Heart right ventricle (tissue), 16 donors: ENCODE measurements at places on chromosomes 16 and 17.

DNA sequence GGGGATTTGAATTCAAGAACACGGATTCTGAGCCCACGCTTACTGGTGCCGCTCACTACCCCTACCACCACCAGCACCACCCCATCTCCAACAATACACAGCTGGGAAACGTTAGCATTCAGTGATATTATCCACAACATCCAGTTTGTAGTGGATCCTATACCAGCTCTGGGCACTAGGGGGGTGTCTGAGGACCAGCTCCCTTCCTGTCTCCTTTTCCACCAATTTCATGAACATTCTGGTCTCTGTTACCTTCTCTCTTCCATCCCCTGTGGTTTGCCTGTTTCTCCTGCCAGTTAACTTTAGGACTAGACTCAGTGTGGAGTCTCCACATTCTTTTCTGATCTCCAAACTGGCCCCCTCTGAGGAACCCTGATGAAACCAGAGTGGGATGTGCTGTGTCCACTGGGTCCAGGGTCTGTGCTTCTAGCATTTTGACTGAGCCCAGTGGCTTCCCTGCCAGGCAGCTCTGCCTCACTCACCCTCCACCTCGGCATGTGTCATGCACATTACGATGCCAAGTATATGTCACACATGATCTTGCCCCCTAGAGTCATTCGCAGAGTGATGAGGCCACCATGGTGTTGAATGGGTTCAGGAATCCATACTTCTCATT is 187.0 kb upstream of the CDH13 start:
- DNase-seq, result no peak

GRCh38 chr16:81524382-81524781 is 79.8 kb downstream of the CMIP start:
- no peak for DNase-seq

DNA sequence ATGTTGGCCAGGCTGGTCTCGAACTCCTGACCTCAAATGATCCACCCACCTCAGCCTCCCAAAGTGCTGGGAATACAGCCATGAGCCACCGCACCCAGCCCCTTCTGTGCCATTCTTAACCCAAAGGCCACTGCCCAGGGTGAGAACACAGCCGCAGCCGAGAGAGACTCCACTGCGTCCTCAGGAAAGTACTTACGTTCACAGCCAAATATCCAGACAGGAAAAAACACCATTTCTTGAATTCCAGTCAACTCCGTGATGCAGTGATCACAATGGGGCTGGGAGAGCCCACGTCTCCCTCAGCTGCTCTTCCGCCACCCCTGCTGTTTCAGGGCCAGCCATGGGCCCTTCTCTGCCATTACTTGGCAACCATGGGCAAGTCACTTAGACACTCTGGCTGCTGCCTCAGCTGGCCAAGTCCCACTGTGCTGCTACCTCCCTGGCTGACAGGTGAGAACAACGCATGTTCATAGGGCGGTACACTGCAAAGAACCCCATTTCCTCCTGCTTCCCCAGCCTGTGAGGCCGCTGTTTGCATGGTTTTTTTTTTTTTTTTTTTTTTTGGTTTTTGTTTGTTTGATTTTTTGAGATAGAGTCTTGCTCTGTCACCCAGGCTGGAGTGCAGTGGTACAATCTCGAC is 4.3 kb downstream of the CDIP1 start:
- no peak for DNase-seq

DNA sequence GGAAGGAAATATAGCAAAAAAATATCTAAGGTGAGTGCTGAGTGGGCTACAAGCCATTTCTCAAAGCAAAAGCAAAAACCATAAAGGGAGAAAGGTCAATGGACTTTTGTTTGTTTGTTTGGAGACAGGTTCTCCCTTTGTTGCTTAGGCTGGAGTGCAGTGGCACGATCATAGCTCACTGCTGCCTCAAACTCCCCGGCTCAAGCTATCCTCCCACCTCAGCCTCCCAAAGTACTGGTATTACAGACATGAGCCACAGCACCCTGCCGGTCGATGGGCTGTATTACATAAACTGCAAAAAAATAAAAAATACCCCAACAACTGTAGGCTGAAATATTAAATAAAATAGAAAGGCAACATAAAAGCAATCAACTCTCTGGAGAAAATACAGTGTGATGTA is 3.5 kb upstream of the RBBP6 start:
- no peak for DNase-seq

- DNase-seq, result no peak
Measured at GRCh38 chr17:78374189-78374588, 4.3 kb upstream of the PGS1 start.

GRCh38 chr16:60640038-60640437 is 1396.2 kb downstream of the CDH8 start:
- DNase-seq, result no peak

DNA sequence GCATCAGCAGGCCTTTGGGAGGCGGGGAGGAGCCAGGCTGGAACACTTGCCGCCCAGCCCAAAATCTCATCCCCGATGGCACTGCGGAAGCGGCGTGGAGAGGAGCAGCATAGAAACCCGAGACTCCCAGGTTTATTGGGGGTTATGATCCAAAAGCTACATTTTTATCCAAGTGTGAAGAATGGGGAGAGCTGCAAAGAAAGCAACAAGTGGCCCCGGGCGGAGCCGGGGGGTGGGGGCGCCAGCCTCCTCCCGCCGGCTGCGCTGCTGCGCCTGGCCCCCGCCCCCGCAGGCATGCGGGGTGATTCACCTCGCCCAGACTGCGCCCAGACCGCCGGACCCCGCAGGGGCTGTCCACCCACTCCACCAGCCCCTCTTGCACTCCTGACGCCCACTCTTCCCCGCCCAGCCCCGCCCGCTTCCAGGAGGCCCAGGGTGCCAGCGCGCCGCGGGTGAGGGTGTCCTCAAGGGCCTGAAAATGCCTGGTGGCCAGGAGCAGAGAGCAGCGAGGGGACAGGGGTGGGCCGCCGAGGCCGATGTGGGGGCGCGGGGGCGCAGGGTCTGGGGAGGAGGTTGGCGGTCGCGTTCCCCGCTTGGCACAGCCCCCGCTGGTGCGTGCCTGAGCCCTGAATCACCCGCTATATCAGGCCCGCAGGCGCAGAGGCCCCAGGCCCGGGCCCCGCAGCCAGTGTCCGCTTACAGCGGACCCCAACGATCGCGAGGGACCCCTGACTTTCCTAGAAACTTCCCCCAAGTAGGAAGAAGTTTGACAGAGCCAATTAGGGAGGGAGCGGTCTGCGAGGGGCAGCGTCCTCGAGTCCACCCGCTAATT is 1.3 kb downstream of the CAVIN1 start:
- peak; percentile 63 for DNase-seq

DNA sequence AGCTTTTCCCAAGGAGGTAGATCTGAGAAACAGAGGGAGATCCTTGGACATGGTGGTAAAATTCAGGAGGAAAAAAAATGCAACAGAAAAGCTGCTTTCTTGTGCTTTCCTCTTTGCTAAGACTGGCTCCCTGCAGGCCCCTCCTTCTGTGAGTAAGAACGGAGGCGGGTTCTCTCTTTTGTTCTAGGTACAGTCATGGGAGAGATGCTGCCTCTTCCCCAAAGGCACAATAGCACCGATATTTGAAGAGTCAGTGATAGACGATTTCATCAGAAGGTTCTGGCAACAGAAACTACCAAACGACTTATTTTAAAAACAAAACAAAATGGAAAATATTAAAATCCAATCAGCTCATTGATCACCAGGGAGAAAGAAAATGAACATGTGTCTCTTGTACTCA is 32.6 kb upstream of the KIFC3 start:
- no peak for DNase-seq

GRCh38 chr16:81861915-81862314 is 82.8 kb downstream of the PLCG2 start:
- no peak for DNase-seq

- no peak for DNase-seq
Measured at GRCh38 chr16:65235339-65236177, 113.7 kb upstream of the CDH11 start.

GRCh38 chr16:47363761-47364160 is 97.1 kb downstream of the ITFG1 start:
- DNase-seq, result no peak

DNA sequence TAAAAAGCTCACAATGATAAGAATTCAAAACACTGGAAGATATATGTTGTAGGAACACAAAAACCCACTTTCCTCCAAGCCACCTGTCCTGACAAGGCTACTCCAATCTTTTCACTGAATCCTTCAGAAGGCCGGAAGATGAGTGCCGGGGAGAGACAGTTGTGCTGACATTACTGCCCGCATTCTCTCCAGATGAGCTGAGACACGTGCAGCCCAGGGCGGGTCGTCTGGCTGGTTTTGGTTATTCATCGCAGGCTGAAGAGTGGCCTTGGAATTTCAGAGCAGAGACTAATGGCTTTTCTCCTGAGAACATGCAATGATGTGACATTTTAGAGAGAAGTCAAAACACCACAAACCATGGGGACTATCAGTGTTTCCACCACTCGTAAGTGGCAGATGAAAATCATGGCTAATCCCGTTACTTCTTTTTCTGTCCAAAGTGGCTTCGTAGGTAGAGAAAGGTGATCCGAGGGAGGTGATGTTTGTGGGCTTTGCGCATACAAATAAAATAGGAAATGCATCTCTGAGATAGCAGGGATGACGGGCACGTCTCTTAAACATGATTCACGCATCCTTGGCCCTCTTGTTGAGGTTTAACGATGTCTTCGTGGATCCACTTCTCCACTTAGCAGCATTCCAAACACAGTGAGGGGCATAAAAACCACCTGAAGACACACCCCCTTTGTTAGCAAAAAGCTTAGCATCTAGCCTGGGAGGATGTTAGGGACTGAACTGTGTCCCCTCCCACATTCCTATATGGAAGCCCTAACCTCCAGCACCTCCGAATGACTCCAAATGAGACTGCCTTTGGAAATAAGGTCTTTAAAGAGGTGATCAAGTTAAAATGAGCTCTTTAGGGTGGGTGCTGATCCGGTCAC is 134.0 kb downstream of the IRX3 start:
- no peak for DNase-seq

- DNase-seq, result no peak
Measured at GRCh38 chr16:83345846-83346640, 461.7 kb upstream of the HSBP1 start.

- no peak for DNase-seq
Measured at GRCh38 chr17:54348234-54348633, 525.5 kb downstream of the KIF2B start.

GRCh38 chr17:79147746-79148506 is 73.3 kb downstream of the ENGASE start:
- no peak for DNase-seq

- DNase-seq, result no peak
Measured at GRCh38 chr17:17242246-17242645, 5.3 kb upstream of the FLCN start.

- no peak for DNase-seq
Measured at GRCh38 chr16:53176434-53176833, 121.6 kb downstream of the CHD9 start.

GRCh38 chr16:84049403-84050060 is 6.9 kb upstream of the SLC38A8 start:
- no peak for DNase-seq

GRCh38 chr17:5705081-5705875 is 121.0 kb upstream of the NLRP1 start:
- DNase-seq, result no peak

- no peak for DNase-seq
Measured at GRCh38 chr17:81510785-81511553, 1.6 kb downstream of the ACTG1 start.

DNA sequence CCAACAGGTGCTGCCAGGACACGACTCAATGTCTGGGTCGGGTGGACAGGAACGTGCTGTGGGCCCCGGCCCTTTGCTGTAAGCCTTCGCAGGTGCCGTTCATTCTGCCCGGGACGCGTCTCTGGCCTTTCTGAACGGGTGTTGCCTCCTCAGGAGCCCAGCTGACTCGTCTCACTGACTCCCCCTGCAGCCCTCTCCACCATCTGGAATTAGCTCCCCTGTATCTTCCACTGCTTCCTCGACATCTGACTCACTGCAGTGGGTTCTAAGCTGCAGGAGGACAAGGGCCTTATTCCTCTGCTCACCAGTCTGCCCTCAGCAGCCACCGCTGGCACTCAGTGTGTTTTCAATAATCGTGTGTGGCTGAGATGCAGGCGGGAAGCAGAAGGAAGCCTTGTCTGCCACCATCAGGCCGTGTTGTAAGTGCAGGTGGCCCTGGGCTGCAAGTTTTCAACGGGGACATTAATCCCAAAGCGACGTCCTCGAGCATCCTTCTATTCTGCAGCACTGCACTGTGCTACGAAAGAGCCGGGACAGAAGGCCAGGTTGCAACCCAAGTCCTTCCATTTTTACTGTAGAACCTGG is 256.2 kb downstream of the FOXL1 start:
- no peak for DNase-seq

DNA sequence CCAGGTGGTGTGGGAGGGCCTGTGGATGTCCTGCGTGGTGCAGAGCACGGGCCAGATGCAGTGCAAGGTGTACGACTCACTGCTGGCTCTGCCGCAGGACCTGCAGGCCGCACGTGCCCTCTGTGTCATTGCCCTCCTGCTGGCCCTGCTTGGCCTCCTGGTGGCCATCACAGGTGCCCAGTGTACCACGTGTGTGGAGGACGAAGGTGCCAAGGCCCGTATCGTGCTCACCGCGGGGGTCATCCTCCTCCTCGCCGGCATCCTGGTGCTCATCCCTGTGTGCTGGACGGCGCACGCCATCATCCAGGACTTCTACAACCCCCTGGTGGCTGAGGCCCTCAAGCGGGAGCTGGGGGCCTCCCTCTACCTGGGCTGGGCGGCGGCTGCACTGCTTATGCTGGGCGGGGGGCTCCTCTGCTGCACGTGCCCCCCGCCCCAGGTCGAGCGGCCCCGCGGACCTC is 798 bp downstream of the CLDN9 start:
- no peak for DNase-seq

DNA sequence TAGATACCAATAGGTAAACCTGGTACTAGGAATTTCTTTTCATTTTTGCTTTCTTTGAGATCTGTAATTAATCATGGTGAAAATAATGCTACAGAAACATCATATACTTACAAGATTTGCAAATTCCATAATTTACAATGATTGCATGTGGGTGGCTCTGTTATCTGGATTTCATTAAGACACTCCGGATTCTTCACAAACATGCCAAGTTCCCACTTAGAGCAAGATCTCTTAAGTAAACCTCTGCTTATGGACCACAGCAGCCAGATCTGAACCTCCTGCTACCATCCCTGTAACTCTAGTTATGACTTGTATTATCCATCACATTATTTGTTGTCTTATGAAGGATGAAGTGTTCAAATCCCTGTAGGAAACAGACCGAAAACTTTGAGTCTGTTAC is 424.7 kb downstream of the CDH13 start:
- no peak for DNase-seq

GRCh38 chr17:48724251-48725003 is 1.4 kb downstream of the PRAC2 start:
- DNase-seq, result peak; percentile 85

GRCh38 chr17:864315-864714 is 82.2 kb downstream of the MRM3 start:
- no peak for DNase-seq

DNA sequence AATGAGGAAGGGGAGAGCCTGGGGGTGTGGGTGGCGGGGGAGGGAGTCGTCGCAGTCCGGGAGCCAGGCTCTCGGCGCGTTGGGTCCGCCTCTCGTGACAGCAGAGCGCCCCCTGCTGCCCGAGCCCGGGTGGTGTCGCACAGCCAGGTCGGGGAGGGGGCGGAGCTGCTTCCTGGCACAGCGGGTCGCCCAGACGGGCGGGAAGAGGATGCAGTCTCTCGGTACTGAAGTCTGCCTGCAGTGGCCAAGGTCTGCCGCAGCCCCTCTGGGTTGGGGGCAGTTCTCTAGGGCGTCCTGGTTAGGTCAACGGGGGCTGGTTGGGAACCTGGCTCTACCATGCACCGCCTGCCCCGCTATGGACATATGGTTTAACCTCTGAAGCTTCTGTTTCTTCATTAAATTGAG is 38.2 kb upstream of the CCDC182 start:
- peak; percentile 61 for DNase-seq

- no peak for DNase-seq
Measured at GRCh38 chr17:31174215-31174614, 79.4 kb downstream of the NF1 start.

GRCh38 chr16:85738923-85739715 is 11.8 kb downstream of the C16orf74 start:
- no peak for DNase-seq
